ENCODE measurements at places on chromosomes 1 and 21. TPM values are rescaled to one million over a fixed set of nuclear protein-coding genes. Genes with fewer than 3 reads are reported as not detected.

Gene LCE3D
- total RNA-seq: not detected

Gene AADACL3
- total RNA-seq: not detected

Gene NOS1AP
- total RNA-seq: not detected

Gene LIN28A
- total RNA-seq: not detected

- no peak for DNase-seq
- H3K4me1 ChIP-seq: no peaks in the 10 kb centered on the region
- no peaks in the 10 kb centered on the region for H3K36me3 ChIP-seq
- no peak overlapping the region for H3K27ac ChIP-seq
These were observed 22.8 kb upstream of the RXRG start for GRCh38 chr1:165467706-165468105.

- H3K27ac ChIP-seq: no peak overlapping the region
- H3K27me3 ChIP-seq: peaks cover 19% of the 10 kb centered on the region
- H3K36me3 ChIP-seq: no peaks in the 10 kb centered on the region
- no peak for DNase-seq
- peaks cover 4% of the 10 kb centered on the region for H3K4me1 ChIP-seq
These were observed 56.8 kb upstream of the HNRNPU start for GRCh38 chr1:244920911-244921761.

- no peaks in the 10 kb centered on the region for H3K4me1 ChIP-seq
- H3K4me3 ChIP-seq: no peak overlapping the region
- no peak for DNase-seq
- H3K36me3 ChIP-seq: no peaks in the 10 kb centered on the region
These were observed 36.6 kb upstream of the TMEM52 start for GRCh38 chr1:1955621-1956094.

DNA sequence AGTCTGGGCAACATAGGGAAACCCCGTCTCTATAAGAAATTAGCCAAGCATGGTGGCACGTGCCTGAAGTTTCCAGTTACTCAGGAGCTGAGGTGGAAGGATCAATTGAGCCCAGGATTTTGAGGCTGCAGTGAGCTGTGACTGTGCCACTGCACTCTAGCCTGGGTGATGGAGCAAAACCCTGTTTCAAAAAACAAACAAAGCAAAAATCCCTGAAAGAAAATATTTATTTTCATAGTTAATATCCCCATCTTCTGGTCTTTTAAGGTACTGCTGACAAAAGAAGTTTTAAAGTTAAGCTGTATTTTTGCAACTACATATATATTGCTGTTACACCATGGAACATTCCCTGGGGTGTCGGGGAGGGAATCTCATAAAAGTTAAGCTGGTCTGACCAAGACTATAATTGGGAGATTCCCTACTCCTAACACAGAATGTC is 26.0 kb downstream of the VAMP4 start:
- no peaks in the 10 kb centered on the region for H3K27me3 ChIP-seq
- peaks cover 2% of the 10 kb centered on the region for H3K36me3 ChIP-seq
- DNase-seq: no peak
- H3K4me3 ChIP-seq: no peak overlapping the region
- peaks cover 3% of the 10 kb centered on the region for H3K4me1 ChIP-seq

Data from activated naive CD8-positive, alpha-beta T cell treated with anti-CD3 and anti-CD28 coated beads, Interleukin-2, amount 10 ng/mL, durations not matched to agents 7 days and 5 days (primary cell).